Bronchus fibroblast of lung (primary cell): ENCODE measurements at places on chromosomes 3 and 15. TPM values are rescaled to one million over a fixed set of nuclear protein-coding genes. Genes with fewer than 3 reads are reported as not detected.

Gene DUOXA2
- not detected in 2 replicates for total RNA-seq

Gene CKMT1B
- not detected in 2 replicates for total RNA-seq

Gene SOX14
- total RNA-seq: not detected in 2 replicates

Gene MCF2L2
- total RNA-seq: 0.74 and 3.2 TPM in 2 replicates

Gene CNTN3
- total RNA-seq: 0.45 and 0.84 TPM in 2 replicates

Gene SAMD7
- not detected in 2 replicates for total RNA-seq

Gene TOP2B
- total RNA-seq: 43.9 and 63.9 TPM in 2 replicates

Gene AHSG
- total RNA-seq: not detected in 2 replicates

Gene UBE2Q2
- total RNA-seq: 27.4 and 33.1 TPM in 2 replicates

Gene RBMS3
- total RNA-seq: 13.6 and 15.8 TPM in 2 replicates

Gene SI
- total RNA-seq: not detected in 2 replicates

Gene MYL3
- total RNA-seq: not detected in 2 replicates

Gene LRRC31
- total RNA-seq: not detected in 2 replicates

Gene SPRED1
- 12.2 and 14.0 TPM in 2 replicates for total RNA-seq

Gene SQOR
- 31.3 and 36.3 TPM in 2 replicates for total RNA-seq

Gene SLC24A5
- not detected in 2 replicates for total RNA-seq

Gene SERINC4
- total RNA-seq: 0.15 TPM in 1 of 2 replicates, not detected in the other

Gene RTP3
- total RNA-seq: not detected in 2 replicates

Gene AMOTL2
- 88.6 and 91.1 TPM in 2 replicates for total RNA-seq

Gene CNTN6
- not detected in 2 replicates for total RNA-seq

Gene RASGRP1
- total RNA-seq: not detected in 2 replicates

Gene ASB14
- total RNA-seq: not detected in 2 replicates

Gene RBPMS2
- 0.34 and 0.59 TPM in 2 replicates for total RNA-seq

Gene BCHE
- total RNA-seq: 10.0 and 17.3 TPM in 2 replicates

Gene DCUN1D1
- total RNA-seq: 12.2 and 13.4 TPM in 2 replicates
